ENCODE measurements at places on chromosomes 12 and 14.

GRCh38 chr12:18206198-18206597 is 55.1 kb upstream of the PIK3C2G start:
- no peak for DNase-seq

GRCh38 chr12:11609045-11609444 is 40.4 kb upstream of the ETV6 start:
- no peak for DNase-seq

DNA sequence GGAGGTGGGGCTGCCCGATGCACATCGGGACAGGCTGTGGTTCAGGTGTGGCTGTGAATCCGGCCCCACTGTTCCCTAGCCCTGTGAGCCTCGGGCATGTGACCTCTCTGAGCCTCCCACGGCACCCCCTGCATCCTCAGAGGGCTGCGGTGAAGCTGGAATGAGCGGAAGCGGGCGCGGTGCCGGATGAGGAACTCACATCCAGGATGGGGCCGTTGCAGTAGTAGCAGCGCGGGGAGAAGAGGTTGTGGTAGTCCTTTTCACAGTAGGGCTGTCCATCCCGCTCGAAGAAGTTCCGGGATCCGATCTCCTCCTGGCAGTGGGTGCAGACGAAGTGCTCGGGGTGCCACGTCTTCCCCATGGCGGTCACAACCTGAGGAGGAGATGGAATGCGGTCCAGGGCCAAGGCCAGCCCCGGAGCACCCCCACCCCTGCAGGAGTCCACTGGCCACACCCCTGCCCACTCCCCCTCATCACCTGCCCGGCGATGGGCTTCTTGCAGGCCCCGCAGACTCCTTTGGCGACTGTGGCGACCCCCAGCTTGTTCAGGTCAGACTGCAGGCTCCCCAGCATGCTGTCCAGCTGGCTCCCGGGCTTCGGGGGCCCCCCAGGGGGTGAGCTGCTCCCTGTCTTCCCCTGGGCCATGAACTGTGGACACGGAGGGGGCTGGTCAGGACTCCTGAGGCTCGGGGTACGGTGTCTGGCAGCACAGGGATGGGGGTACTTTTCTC is 13.9 kb upstream of the RPLP0 start:
- no peak for DNase-seq

- peak; percentile 94 for DNase-seq
These were observed 101.2 kb upstream of the SLC38A2 start for GRCh38 chr12:46473634-46474329.

- peak; percentile 59 for DNase-seq
These were observed 16.0 kb upstream of the SELPLG start for GRCh38 chr12:108649669-108650068.

- DNase-seq: no peak
These were observed 38.0 kb upstream of the ELK3 start for GRCh38 chr12:96156211-96156610.

Data from pulmonary artery endothelial cell (primary cell).